GM12891 (cell line): ENCODE measurements at places on chromosomes 12 and 14.

GRCh38 chr12:41745593-41745992 lies 399.1 kb downstream of the GXYLT1 start:
- DNase-seq: no peak

DNA sequence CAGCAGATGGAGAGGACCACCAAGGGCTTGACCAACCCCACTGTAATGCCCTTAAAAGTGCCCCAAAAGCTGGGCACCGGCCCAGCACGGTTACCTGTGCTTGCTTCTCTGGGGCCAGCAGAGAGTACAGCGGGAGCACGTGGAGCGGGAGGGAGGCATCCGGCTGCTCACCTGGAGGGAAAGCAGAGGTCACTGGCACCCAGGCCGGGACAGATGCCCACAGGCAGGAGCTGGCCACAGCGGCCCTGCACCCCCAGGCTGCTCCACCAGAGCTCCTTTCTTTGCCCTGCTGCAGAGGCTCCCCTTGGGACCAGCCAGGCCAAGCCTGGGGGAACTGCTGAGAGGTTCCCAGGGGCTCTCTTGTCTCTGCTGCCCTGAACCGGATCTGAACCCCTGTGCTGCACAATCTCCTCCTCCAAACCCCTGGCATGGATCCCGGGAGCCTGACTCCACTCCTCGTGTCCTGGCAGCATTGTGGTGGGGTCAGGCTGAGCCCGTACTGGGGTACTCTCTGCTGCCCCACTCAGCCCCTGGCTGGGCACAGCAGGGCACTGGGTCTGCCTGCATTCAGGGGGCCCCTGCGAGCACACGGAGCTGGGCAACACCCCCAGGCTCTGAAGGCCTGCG lies 24.0 kb downstream of the DHX37 start:
- DNase-seq: no peak

- no peak for DNase-seq
Observed at GRCh38 chr14:81309511-81309910, 88.8 kb upstream of the GTF2A1 start.

GRCh38 chr14:55819610-55820304 lies 239.8 kb downstream of the KTN1 start:
- DNase-seq: no peak

DNA sequence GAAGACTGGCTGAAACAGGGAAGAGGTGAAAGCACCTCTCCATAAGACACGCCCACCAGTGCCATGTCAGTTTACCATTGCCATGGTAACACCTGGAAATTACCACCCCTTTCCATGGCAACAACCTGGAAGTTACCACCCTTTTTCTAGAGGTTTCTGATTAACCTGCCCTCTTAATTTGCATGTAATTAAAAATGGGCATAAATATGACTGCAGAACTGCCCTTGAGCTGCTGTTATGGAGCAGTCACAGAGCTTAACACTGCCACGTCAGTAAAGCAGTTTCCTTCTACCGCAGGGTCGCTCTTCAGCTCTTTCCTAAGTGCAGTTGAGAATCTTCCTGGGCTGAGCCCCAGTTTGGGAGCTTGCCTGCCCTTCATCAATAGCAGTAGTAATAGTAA lies 55.2 kb downstream of the RASSF3 start:
- DNase-seq: no peak

DNA sequence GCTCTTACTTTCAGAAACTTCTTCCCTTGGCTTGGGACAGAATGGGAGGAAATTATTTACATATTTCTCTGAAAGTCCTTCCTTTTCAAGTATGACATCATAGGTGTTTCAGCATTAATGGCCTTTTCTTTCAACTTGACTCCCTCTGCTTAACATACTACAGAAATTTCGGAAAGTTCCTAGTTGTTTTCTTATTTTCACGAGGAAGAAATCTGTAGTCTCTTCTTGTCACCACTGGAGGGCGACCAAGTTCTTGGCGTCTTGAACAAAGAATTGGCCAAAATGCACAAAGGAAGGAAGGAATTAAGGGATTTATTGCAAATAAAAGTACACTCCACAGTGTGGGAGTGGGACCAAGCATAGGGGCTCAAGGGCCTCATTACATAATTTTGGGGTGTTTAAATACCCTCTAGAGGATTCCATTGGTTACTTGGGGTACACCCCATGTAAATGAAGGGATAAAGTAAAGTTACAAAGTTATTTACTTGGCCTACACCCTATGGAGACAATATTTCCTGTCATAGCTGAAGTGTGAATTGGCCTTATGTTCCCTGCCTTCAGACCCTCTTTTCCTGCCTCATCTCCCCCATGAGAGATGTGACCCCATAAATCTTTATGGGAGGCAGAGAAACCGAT lies 70.4 kb downstream of the RPL10L start:
- peak; percentile 2 for DNase-seq

- peak; percentile 51 for DNase-seq
Observed at GRCh38 chr14:64880221-64881121, 764 bp upstream of the SPTB start.

- DNase-seq: no peak
Observed at GRCh38 chr14:102203382-102203781, 63.7 kb downstream of the WDR20 start.

- no peak for DNase-seq
Observed at GRCh38 chr12:46160101-46160980, 108.5 kb downstream of the SLC38A1 start.

- no peak for DNase-seq
Observed at GRCh38 chr12:76002598-76003354, 28.8 kb downstream of the PHLDA1 start.

GRCh38 chr12:112611908-112612307 lies 179.6 kb upstream of the RPH3A start:
- no peak for DNase-seq

DNA sequence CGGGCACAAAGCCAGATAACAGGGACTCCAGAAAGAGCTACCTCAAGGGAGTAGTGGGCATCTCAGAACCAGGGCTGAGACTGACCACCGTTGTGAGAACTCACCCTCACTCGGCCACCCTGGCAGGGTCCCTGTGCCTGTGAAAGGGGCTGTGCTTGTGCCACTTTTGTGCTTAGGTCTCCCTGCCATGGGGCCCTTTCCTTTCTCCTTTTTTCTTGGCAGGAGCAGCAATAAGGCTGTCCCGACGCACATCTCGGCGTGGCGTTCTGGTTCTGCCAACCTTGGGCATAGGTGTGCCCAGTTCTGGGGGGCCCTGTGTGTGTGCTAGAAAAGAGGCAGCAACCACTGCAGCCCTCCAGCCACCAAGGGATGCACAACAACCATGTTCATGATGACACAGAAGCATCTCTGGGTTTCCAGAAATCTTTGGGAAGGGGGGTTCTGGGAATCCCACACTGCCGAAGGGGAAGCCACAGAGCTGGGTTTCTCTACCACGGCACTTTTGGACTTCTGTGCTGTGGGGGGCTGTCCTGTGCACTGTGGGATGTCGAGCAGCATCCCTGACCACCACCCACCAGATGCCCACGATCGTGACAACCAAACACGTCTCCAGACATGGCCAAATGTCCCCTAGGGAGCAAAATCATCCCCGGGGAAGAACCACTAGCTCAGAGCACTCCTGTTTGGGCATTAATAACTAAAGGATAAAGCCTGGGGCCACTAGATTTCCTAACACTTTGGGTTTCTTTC lies 13.1 kb upstream of the TMEM119 start:
- DNase-seq: no peak

DNA sequence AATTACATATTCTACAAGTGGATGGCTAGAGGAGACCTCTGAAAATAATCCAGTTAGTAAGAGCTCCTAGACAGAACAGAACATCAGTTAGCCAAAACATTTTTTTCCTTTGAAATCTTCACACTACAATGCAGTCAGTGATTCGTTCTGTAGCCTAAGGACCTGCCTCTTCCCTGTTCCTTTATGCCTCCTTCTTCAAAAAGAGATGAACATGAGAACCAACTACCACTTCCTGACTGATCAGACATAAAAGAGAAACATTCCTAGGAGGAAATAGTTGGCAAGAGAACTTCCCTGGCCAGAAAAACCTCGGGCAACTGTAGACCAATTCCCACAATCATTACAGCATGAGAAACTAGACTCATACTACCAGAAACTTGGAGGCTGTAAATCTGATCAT lies 29.4 kb downstream of the ITPR2 start:
- DNase-seq: no peak

DNA sequence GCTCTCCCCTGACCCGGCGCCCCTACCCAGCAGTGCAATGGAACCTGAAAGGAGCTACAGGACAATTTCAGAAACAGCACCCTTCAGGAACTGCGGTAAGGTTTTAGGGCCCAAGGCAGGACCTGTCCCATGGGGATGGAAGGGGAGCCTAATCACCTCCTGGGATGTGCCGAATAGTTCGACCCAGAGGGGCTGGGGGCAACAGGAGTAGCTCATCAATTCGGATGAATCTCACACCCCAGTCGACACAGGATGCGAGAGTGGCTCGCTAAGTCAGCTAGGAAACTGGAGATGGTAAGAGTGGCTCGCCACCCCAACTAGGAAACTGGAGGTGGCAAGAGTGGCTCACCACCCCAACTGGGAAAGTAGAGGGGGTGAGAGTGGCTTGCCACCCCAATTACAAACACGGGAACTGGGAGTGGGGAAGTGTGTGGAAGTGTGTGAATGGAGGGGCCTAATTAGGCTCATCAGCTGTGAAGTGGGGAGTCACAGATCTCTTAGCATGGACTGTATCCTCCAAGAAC lies 57.1 kb downstream of the DHRS2 start:
- DNase-seq: no peak

DNA sequence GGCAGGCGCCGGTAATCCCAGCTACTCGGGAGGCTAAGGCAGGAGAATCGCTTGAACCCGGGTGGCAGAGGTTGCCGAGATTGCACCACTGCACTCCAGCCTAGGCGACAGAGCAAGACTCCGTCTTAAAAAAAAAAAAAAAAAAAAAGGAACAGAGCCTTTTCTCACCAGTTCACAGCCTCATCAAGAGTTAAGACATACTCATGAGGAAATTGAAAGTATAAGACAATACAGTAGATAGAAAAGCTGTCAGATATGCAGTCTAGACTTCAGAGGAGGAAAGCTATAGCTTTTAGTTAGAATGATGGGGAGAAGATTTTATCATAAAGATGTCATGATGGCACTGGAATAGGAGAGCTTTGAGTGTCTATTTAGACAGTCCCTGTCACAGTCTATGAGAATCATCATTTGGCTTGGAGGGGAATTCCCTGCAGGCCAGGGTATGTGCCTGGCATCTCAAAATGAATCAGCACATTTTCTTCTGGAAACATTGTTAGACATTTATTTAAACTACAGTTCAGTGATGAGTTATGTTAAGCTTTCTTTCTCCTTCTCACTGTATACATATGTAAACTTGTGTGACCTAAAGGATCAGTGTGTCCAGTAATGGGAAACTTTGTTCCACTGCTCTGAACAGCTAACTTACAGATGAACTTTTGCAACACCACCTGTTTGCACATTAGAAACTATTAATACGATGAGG lies 2.9 kb upstream of the RAB35 start:
- DNase-seq: no peak

GRCh38 chr14:100776681-100777365 lies 49.1 kb upstream of the MEG3 start:
- no peak for DNase-seq

DNA sequence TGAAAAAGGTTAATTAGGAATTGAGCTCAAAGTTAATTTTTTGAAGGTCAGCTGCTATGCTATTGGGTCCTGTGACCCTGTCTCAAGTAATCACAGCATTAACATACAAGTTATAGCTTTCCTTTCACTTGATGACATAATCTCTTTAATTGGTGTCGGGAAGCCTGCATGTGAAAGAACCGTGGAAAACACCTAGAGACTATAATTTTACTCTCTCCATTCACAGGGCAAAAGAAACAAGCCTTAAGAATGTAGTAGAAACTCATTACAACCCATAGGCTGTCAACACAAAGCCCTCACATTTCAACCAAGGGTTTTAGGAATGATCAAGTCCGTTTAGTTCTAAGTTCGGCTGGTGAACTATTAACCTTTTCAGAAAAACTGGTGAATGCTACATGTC lies 104.4 kb downstream of the PPM1A start:
- DNase-seq: no peak

DNA sequence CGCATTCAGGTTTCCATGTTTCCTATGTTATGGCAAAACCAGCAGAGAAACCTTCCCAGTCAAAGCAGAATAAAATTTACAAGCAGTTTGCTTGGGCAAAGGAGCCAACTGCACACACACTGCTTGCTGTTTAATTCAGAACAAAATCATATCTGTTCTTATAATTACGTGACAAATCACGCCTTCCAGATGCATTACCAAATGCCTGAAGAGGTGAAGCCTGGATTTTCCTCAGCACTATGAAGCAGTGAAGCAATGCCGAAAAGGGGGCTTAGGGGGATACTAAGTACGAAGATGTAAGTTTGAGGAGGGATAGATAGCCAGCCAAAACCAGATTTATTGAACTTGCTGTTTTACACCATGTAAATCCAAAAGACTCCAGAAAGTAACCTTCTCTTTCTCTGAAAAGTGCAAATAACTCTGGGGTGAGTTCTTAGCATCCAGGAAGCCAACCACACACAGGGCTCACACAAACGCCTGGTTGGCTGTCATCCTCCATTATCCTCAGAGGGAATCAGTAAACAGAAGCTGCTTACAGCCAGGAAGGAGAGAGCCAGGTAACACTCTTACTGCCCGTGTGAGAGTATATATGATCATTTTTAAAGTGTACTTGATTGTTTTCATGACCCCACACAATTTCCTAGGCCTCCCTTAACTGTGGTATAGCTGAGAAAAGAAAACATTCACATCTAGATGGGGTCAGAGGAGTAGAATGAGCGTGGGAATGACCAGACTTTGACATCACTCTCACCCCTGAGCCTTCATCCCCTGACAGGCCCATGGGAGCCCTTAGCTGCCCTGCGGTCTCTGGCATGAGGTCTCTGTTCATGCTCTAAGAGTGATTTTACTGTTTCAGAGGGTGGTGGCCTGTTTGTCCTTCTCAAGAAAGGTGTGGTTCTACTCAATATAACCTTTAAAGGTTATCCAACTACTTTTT lies 442.5 kb downstream of the EGLN3 start:
- DNase-seq: no peak

DNA sequence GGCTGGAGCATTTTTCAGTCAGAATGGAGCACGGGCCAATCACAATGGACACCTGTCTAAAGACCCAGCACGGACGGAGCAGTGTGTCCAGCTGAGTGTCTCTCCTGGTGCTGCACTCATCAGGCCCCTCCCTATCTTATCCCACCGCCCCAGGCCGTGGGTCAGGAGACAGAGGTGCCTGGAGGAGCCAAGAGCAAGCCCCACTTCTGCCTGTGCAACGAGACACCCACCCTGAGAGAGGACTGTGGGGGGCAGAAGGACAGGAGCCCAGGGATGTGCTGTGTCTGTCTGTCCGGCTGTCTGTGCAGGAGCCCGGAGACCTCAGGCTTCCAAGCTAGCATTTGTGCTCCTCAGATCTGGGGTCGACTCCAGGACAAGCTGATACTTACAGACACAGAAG lies 69.6 kb upstream of the SFSWAP start:
- no peak for DNase-seq

- no peak for DNase-seq
Observed at GRCh38 chr12:70590549-70591226, 46.5 kb downstream of the PTPRB start.
